ENCODE measurements at places on chromosomes 5 and 9.

- DNase-seq = no peak
Measured at GRCh38 chr9:1327467-1327866, 277.3 kb downstream of the DMRT2 start.

- DNase-seq = no peak
Measured at GRCh38 chr9:81116340-81117137, 572.8 kb downstream of the TLE1 start.

DNA sequence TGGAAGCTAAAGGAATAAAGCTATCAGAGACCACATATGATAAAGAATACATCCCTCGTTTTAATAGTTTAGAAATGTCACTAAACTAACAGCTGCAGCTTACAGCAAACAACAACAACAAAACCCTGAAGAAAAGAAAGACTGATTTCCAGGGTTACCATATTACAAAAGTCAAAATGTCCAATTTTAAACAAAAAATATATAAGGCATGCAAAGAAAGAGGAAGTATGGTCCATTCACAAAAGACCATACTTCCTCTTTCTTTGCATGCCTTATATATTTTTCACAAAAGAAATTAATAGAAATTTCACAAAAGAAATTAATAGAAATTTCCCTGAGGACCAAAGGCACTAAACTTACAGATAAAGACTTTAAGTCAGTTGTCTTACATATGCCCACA is 354.2 kb downstream of the ARL15 start:
- DNase-seq = no peak

DNA sequence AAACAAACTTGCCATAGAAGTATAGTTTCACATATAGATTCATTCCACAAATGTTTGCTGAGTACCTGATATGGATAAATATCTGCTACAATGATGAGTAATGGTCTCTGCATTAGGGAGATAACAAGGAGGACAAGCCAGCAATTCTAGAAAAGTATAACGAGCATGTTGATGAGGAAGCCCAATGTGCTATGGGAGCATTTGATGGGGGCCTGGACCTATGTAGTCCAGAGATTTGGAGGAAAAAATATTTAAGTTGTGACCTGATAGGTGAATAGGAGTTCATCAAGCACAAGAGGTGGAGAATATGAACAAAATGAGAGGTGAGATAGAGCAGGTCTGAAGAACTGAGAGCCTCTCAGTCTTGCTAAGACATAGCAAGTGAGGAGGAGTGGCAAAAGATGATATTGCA is 14.4 kb upstream of the TMEM245 start:
- no peak for DNase-seq

- no peak for DNase-seq
Measured at GRCh38 chr9:114825126-114825795, 19.4 kb upstream of the TNFSF15 start.

- DNase-seq = no peak
Measured at GRCh38 chr9:81694541-81694940, 5.2 kb upstream of the TLE1 start.

DNA sequence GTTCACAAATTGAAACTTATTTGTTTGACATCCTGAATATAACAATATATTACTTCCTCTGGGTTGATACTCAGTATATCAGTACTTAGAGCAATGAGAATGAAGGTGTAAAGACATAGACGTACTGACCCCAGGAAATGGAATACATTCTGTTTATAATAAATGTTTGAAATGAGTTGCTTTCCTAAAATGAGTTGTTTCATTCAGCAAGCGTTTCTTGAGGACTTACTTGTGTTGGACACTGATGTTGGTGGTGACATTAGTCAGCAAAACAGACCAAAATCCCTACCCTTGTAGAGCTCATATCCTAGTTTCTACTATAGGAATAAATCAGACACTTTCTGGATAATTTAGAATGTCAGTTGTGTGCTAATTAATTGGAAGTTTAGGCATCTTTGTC is 184.3 kb downstream of the ZDHHC21 start:
- DNase-seq = no peak

- DNase-seq = no peak
Measured at GRCh38 chr9:124665391-124666058, 105.6 kb downstream of the NR6A1 start.

DNA sequence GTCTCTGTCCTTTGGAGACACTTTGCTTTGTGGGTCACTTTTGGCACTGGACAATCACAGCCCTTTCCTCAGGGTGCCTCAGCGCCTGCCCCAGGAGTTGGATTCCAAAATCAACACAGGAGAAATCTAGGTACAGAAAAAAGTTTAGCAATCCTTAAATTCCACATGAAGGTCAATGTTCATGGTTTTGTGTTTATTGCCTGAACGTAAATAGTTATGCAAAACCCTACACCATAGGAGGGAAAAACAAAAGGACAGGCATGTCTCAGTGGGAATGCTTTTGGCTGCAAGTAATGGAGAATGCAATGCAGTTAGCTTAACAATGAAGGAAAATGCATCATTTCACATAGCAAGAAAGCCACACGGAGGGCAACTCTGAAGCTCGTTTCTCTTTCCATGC is 6.5 kb upstream of the HMCN2 start:
- no peak for DNase-seq

Measured in stimulated activated CD4-positive, alpha-beta T cell treated with anti-CD3 and anti-CD28 coated beads, Interleukin-4, amount 100 ng/mL, for 48 hours (primary cell).